ENCODE measurements at places on chromosomes 5 and 9.

DNA sequence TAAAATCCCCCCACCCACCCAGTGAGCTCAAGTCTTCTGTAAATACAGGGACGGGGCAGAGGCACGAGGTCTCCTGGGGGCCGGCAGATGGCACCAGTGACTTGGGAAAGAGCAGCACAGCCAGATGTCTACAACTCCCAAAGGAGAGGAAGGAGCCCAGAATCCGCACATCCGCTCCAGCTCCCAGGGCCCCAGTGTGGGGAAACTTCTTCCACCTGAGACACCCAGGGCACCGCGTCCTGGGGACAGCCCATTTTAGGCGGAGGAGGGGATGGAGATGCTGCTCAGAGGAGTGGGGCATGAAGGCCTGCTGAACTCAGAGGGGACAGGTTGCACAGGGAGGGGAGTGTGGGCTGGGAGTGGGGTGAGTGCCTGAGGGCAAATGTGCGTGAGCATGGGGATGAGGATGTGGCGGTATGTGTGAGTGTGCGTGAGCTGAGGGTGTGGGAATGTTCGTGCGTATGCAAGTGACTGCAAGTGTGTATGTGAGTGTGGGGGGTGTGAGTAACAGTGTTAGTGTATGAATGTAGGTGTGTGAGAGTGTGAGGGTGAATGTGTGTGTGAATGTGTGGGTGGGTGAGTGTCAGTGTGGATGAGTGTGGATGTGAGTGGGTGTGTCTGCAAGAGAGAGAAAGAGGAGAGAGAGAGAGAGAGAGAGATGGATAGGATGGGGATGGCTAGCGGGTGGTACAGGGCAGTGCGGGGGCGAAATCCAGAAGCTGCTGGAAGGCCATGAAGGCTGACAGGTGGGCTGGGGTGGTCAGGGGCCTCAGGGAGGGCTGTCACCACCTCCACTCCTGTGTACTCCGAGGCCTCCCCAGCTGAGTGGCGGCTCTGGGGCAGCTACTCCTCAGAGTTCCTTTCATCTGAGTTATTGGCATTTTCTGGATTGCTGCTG lies 63.5 kb downstream of the DUSP1 start:
- DNase-seq: peak; percentile 86

DNA sequence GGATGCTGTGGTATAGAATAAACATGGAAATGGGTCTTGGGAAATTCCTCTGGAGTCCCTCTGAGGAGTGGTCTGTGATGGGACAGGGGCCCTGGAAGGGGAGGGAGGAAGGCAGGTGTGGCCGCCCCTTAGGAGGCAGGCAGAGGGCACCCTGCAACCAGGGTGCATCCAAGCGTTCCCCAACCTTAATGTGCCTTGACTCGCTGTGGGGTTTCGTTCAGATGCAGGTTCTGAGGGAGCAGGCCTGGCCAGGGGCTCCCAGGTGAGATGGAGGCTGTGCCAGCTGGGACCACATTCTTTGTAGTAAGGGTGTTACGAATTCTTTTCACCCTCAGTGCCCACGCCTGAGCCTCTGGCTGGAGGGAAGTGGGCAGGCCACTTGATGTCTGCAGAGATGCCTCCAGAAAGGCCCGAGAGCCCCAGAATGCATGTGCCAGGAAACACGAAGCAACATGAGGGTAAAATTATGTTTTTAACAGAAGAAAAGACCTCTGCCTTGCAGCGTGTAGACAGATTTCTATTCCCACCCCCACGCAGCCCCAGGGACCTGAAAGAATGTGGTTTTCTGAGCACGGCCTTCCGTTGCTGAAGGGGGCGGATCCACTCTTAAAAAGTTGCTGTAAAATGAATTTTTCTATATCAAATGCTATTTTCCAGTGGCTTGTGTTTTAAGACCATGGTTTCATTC lies 150.4 kb upstream of the IER5L start:
- DNase-seq: peak; percentile 91

GRCh38 chr5:172792701-172793570 lies 21.9 kb upstream of the DUSP1 start:
- peak; percentile 69 for DNase-seq

DNA sequence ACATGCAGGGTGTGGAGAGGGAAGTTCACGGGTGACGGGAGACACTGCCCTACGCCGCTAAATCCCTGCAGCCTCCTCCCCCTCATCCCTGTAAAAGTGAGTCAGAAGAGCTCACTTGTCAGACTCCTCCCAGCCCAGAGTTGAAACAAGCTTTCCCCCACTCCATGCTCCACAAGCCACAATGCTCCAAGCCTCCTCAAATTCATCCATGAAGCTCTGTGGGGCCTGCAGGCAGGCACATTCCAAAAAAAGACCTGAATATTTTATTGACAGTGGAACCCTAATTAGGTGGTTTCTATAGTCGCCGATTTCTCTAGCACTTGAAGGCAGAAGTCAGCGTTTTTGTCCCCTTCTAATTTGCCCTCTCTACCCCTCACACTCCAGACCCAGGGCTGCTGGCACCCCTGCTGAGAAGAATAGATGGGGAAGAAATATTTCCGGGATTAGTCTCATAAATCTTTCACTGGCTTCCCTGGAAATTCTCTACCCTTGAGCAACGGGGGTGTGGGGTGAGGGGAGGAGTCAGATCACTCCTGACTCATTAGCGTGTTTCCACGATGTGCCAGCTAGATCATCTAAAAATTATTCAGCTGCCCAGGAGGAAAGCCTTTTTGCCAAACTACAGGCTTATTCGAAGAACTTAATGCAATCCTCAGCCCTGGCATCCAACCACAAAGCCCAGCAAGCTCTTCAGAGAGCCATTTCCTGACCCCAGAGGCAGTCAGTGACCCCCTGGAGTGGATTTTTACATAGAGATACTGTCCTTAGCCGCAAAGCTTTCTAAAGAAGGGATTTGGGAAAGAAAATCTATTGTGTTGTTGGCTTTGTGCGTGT lies 97.1 kb downstream of the ENC1 start:
- DNase-seq: peak; percentile 88

- DNase-seq: no peak
Observed at GRCh38 chr5:74725331-74725730, 40.3 kb downstream of the HEXB start.

- no peak for DNase-seq
Observed at GRCh38 chr9:89926691-89927220, 321.9 kb downstream of the GADD45G start.

- no peak for DNase-seq
Observed at GRCh38 chr5:152170350-152170749, 234.7 kb downstream of the NMUR2 start.

DNA sequence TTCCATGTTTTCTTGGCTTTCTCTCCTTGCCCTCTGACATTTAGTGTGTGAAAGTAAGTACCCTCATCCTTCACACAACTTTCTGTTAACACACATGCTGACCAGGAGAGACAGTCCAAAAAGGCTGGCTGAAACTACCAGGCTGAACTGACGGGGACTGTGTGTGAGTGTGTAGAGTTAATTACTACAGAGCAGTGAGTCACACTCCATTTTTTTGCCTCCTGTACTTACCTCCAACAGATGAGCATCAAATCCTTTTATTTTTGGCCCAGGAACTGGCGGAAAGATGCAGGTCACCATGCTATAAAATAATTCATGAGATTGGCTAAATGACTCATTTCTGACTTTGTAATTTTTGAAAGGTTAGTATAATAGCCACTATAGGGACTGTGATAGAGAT lies 20.2 kb upstream of the AGXT2 start:
- no peak for DNase-seq

GRCh38 chr5:177445052-177445916 lies 1.3 kb upstream of the PRR7 start:
- peak; percentile 86 for DNase-seq

GRCh38 chr5:177457852-177458681 lies 11.5 kb downstream of the PRR7 start:
- DNase-seq: no peak

DNA sequence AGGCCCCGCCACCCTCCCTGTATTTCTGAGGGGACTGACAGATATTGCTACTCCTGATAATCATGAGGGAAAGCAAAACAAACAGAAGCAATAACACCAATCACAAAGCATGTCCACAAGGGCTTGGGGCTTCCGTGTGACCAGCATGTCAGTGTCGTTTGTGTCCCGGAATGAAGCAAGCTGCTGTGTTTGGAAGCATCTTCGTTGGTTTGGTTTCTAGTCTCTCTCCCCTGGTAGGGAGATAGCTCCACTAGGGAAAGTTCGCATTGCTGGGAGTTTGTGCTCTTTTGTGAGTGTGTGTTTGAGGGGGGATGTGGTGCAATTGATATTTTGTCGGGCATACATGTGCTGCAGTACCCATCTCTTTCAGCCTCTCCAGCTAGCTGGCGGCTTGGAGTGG lies 1.4 kb downstream of the GRIA1 start:
- DNase-seq: no peak

- peak; percentile 93 for DNase-seq
Observed at GRCh38 chr9:98983295-98984268, 39.9 kb downstream of the COL15A1 start.

DNA sequence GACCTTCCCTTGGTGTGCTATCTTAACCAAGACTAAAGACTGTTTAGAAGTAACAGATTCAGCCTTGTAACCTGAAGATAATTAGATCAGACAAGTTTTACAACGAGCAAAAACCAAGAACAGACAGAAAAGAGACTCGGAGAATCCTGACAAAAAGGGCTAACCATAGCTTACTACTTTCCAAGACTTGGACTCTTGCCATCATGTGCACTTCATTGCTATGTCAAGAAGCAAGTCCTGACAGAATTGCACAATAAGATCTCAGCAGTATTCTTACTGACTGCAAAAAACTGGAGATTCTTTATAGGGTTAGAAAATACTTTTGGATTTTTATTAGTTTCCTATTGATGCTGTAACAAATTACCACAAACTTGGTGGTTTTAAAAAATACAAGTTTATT lies 1539.0 kb upstream of the NUDT12 start:
- no peak for DNase-seq

- DNase-seq: no peak
Observed at GRCh38 chr5:159628703-159629102, 287.6 kb upstream of the ADRA1B start.

GRCh38 chr9:74543145-74543544 lies 46.0 kb downstream of the RORB start:
- no peak for DNase-seq

GRCh38 chr9:113568081-113568435 lies 104.5 kb downstream of the RGS3 start:
- no peak for DNase-seq

DNA sequence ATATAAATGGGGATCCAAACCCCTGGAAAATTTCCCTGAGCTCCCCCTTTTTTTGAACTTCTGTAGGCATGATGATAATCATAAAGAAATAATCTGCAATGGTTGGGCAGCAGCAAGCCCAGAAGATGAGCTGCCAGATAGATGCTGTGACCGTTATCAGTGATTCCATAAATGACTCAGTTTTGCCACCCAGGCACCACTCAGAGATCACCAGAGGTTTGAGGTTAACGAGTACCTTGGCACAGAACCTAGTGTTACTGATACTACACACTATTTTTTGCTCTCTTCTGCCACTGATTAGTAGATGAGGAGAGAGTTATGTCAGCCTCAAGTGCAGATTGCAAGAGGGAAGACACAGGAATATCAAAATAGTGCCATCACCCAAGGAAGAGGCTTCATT lies 199.3 kb upstream of the PTGER4 start:
- no peak for DNase-seq

- DNase-seq: no peak
Observed at GRCh38 chr9:80707120-80707519, 982.2 kb downstream of the TLE1 start.

DNA sequence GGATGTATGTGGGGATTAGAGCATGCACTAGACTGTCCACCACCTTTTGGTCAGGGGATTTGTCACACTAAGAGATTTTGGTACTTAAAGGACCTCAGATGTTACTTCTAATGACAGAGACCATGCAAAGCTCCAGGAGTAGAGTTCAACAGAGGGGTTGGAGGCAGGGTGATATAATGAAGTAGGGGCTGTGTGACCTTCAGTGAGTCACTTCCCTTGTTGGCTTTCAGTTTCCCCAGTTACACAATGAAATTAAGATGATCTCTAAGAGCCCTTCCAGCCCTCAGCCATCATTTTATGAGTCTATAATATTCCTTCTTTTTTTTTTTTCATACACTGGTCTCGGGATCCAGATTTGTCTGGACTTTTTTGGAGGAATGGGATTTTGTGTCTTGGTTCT lies 26.8 kb downstream of the GLRA1 start:
- DNase-seq: no peak

GRCh38 chr9:134410071-134410834 lies 84.0 kb downstream of the RXRA start:
- DNase-seq: no peak

DNA sequence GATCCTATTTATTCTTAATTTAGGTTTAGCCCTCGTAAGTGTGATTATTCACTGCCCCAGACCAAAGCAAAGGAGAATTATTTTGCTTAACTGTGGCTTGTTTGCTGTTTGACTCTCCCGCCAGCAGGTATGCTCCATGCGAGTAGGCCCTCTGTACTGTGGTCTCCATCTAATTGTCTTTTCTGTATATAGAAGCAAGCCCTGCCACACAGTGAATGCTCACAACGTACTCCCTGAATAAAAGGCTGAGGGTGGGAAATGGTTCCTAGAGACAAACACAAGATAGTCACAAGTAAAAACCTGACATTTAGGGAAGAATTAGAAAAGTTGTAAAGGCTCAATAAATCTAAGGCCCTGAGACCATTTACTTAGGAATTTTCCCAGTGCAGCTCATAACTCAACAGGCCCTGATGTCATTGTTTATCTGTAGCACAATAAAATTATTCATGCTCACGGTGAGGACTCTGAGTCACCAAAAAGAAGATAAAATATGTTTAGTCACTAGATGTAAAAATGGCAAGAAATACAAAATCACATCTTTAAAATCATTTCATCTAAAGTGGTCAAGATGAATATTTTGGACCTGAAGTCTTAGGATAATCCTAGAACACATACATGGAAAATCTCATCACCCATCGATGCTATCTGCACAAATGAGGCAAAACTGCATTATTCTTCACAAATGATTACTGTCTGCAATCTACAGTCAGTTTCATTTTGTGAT lies 473.2 kb downstream of the ENC1 start:
- DNase-seq: peak; percentile 60

GRCh38 chr9:71594541-71594940 lies 173.8 kb downstream of the CEMIP2 start:
- DNase-seq: no peak

DNA sequence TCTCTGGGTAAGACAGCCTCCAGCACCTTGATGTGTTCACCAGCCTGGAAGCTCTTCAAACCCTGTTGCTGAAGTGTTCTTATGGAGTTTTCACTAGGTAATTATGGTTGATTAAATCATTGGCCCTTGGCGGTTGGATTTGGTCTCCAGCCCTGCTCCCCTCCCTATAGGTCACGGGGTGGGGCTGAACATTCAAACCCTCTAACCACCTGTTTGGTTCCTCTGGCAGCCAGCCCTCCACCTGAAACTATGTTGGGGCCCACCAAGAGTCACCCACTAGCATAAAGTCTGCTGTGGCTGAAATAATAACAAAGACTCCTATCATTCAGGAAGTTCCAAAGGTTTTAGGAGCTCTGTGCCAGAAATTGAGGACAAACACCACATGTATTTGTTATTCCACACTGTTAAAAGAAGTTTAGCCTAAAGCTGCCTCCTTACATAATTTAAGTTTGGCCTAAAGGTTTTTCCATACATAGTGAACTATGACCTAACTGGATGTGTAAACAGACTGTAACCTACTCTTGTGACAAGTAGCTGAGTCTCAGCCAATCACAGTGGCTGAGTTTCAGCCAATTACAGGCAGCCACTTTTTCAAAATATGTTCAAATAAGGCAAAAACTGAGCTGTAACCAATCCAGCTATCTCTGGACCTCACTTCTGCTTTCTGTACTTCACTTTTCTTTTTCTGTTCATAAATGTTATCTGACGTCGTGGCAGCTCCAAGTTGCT lies 34.8 kb downstream of the TMEM252 start:
- DNase-seq: no peak

Data from osteoblast (primary cell).